ENCODE measurements at places on chromosomes 1 and 21. TPM values are rescaled to one million over a fixed set of nuclear protein-coding genes. Genes with fewer than 3 reads are reported as not detected.

TMCC2 gene
- 45.9 TPM for total RNA-seq

DNA sequence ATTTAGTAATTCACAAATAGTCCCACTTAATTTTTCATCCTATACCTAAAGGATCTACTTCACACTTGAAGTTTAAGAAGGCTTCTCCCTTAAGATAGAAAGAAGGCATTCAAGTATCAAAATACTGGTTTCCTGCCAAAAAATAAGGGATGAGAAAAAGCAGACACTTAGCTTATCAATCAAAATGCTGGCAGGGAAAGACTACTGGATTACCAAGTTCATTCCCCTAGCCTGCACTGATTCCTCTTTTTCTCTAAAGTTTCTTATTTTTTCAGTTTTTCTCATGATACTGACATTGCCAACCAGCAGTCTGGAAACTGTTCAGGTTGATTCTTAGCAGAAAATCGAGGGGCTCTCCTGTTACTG, 204.6 kb downstream of the GABPA start:
- DNase-seq: no peak

GRCh38 chr1:94846308-94846707, 26.2 kb downstream of the SLC44A3 start:
- DNase-seq: no peak

DNA sequence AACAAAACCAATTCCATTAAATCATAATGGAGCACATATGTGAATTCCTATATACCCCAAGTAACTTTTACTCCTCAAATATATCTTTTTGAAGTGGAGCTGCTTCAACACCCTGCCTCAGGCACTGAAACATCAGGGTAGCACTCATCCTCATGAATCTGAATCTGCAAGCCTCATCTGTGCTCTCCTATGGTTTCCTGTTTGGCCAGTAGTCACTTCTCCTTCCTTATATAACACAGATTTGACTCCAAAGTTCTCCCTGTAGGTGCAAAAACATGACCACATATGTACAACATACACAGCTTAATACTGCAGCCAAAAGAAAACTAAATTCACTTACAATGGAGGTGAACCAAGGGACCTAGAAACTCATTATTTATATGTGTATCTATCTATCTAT, 7.2 kb downstream of the TRIT1 start:
- DNase-seq: no peak

DNA sequence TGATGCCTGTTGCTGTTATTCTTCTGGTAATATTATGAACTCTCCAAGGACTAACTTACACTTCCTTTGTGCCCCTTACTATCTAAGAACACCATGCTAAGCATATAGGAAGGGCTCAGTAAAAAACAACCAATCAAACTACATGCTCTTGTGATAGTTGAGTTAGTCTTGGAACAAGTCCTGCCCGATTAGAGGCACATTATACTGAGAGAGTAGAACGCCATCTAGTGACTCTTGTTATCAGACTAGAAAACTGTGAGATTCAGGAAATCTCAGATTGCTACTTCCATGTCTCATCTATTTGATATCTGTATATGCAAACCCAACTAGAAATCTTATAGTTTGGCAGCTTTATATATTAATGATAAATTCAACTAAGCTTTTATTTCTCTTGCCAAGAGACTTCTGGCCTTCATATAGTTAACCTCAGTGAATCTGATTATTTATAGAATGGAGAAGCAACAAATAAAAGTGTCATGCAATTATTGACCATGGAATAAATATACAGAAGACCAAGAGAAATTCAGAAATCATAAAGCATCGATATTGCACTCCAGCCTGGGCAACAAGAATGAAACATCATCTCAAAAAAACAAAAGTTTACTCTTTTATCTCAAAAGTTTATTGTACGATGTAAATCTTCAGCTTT, 7.8 kb upstream of the SRRM1 start:
- DNase-seq: no peak

Data from occipital lobe (tissue), 3 donors.